HL-60 (cell line): ENCODE measurements at places on chromosomes 1 and 21.
A peak's percentile ranks its signal among the peaks of the same experiment; 100 is the strongest.

- peak; percentile 55 for DNase-seq
Measured at GRCh38 chr1:244796719-244797406, 38.6 kb upstream of the COX20 start.

GRCh38 chr1:205994346-205994745, 8.8 kb downstream of the RAB7B start:
- no peak for DNase-seq

DNA sequence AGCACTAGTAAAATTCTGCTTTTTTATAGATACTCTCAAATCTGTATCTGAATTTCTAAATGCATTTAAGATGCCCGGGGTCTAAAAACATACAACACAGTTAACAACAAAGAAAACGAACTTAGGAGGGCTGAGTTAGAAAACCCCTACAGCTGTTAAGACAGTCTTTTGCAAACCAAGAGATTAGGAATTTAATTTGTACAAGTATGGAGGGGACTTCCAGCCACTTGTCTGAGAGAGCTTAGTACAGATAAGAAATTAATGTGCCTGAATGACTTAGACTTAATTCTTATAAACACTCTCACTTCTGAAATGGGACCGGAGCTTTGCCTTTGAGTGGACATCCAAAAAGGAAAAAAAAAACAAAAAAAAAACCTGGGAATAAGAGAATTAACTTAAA, 61.6 kb downstream of the SMYD3 start:
- no peak for DNase-seq

DNA sequence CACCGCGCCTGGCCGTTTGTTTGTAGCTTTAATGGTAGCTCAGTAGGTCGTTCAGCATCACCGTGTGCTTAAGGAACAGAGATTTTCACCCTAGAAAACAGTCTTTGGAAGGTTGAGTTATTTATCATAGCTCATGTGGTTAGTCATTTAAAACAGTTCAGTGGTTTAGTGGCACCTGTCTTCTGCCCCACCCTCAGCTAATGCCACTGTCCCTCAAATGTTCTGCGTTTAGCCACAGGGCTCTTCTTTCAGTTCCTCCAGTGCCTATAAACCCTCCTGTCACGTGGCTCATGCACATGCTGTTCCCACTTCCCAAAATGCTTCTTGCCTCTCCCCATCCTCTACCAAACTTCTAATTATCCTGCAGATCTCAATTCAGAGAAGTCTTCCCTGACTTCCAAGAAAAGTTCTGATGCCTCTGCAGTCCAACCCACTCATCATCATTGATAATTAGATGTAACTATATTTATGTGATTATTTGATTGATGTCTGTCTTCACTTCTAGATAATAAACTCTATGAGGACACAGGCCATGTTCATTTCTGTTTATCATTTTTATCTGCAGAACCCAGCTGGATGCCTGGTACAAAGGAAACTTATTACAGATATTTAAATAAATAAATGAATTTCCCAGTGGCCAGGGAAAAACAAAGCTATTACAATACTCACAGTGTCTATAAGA, 14.4 kb upstream of the DIPK1A start:
- DNase-seq = no peak

DNA sequence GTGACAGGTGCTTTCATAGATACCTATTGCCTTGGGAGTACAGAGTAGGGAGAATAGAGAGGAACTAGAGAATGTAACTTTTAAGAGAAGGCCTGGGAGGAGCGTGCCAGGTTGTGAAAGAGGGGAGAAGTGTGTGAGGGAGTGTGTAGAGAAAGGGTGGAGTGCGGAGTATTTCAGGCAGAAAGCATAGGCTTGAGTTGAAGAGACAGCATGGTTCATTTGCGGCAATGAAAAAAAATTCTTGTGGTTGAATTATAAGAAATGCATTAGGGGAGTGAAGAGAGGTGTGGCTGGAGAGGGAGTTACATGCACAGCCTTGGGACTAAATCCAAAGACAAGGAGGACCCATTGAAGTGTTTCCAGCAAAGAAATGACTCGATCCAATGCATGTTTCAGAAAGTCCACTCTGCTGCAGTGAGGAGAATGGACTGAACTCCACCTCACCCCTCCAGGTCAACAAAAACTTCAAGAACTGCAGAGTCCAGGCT, 81.7 kb upstream of the ADAM30 start:
- DNase-seq = peak; percentile 75

DNA sequence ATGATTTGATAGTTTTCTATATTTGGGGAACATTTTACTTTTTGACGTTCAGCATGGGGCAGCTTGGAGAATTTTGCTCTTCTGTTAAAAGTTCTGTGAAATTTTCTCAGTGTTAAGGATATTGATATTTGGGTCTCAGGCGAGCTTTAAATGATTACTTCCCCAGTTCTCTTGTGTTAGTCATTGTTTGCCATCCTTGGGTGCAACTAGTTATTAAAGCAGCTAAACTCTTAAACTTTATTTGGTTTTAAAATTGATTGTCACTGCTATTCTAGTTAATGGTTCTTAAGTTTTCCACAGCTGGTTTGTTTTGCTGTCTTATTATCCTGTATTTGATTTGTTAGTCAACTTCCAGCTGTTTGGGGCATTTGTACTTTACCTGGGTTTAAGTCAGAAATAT, 9.0 kb downstream of the COG2 start:
- DNase-seq = no peak

GRCh38 chr1:99675292-99675691, 29.4 kb downstream of the PALMD start:
- DNase-seq = no peak

- DNase-seq = no peak
Measured at GRCh38 chr1:110686188-110686587, 11.4 kb upstream of the KCNA3 start.

DNA sequence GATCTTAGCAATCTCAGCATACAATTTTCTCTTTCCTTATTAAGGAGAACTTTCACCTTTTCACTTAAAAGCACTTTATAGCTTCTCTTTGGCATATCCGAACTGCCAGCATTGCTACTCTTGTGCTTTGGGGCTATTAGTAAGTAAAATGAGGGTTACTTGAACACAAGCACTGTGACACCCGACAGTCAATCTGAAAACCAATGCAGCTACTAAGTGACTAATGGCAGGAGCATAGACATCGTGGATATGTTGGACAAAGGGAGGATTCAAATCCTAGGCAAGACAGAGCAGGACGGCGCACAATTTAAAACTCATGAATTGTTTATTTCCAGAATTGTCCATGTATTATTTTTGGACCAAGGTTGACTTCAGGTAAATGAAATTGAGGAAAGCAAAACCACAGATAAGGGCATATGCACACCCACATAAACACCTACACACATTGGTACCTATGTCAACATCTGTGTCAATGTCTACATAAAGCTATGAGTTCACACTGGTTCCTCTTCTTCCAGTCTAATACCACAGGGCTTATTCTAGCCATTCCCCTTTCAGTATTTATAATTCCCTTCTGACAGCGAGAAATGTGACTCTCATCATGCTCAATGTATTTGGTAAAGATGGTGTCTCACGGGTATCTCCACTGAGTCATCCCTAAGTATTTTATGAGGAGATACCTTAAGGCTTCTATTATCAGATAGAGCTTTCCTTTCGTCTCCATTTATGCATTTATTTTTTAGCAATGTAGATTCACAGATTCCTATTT, 75.3 kb upstream of the RALGPS2 start:
- no peak for DNase-seq

DNA sequence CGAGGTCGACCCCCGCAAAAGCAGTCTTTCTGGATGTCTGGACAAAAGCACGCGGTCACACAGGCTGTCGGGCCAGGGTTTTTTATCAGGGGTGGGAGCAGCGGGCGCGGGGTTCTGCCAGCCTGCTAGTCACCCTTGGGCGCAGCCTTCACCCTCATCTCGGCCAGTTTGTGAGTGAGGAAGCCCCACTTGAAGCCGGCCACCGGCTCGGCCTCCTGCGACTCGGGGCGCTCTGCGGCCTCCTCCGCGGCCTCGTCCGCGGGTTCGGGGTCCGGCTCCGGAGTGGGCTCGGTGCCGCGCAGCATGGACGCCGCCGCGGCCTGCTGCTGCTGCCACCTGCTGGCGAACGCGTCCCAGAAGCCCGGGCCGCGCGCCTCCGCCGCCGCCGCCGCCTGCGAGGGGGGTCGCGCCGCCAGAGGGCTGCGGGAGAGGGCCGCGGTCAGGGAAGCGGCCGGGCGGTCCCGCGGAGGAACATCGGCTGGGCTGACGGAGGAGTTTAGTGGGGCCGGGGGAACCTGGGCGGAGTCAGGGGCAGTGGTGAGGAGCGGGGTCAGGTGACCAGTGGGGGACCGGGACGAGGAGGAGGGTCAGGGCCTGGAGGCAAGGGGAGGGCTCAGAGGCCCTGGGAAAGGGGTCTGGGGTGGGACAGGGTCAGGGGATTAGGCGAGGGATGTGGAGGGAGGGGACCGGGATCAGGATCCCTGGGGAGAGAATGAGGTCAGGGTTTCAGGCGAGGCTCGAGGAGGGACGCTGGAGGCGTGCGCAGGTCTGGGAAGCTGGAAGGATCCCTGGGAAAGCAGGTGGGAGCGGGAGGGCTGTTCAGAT, 4.5 kb downstream of the C1orf232 start:
- DNase-seq = peak; percentile 26

- no peak for DNase-seq
Measured at GRCh38 chr1:176068901-176069300, 138.2 kb downstream of the COP1 start.
